ENCODE measurements at places on chromosomes 2 and 18.
A peak's percentile ranks its signal among the peaks of the same experiment; 100 is the strongest.

DNA sequence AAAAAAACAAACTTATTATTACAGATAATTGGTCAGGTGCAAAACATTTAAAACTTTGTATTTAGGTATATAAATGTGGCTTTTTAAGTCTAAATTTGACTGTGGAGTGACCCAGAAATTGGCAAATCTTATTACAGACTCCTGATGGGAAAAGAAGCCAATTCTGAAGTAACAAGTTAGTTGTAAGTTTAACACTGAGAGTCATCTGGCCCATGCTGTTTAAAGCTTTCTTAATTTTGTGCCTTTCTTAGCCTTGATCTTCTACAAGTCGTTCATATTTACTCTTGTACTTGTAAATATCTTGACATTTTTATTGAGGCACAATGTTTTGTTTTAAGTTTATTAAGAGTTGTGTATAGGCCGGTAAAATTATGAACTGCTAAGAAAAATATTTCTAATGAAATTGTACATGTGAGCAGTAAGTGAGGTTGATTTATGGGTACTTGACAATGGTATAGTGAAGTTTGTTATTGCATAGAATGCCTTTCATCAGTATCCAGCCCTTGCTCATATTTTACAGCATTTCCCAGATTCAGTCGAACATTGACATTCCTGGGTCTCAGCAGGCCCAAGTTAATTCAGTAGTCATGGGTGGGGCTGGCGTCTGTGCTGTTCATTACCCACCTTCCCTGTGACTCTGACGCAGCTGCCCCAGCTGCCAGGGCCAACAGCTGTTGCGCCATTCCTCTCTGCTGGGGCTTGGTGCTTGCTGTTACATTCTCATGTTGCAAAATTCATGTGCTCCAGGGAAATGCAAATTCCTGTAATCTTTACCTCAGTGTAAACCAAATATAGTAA, 121.4 kb downstream of the ZNF236 start:
- DNase-seq = no peak

DNA sequence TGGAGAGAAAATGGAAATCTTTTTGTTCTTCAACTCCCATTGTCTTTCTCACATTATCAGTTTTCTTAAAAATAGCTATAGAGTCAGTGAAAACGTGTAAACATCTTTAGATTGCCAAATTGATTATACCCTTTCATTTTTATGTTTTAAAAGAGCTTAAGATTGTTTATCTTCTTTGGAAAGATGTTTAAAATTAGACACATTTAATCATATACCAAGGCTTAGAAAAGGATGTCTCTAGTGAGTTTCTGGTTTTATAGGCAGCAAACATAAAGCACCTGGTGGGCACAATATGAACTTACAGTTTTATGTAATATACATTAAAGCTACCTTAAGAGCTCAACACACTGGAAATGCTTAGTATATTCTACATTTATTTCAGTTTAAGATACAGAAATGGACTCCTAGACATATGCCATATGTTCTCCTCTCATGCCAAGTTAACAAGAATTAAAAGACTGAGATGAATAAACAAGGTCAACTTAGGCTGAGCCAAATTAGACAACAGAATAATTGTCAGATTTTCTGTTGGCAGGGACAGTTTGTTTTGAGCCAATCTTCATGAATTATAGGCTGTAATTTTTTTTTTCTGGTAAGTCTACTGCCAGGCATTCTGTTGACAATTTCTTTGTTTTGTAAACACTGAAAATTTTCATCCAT, 112.7 kb downstream of the OTX1 start:
- DNase-seq = no peak

DNA sequence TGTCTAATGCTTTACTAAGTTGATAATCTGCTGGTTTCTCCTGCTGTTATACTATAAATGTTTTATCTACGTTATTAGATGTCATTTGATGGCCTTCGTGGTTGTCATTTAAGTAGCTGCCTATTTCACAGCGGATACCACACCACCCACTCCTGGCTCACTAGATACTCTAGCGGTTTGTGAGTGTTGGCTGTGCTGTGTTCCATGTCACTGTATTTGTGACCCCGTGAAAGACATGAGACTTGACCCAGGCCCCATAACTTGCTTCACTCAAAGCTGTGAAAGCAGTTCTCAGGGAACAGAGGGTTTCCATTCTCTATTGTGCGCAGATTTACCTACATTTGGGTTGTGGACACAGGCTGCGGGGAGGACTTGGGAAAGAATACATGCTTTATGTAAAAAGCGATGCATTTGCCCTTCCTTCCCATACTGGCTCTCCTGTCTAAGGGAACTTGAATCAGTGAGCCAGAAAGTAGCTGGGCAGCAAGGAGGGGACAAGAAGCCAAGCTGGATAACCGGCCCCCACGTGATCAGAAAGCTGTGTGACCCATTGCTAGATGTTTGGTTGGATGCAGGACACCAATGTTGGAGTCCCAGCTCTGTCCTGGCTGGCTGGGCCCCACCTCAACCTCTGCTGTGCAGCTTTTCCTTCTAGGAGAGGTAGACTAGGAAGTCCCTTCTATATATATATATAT, 52.2 kb downstream of the PLB1 start:
- no peak for DNase-seq

GRCh38 chr18:36340246-36340645, 42.7 kb downstream of the FHOD3 start:
- DNase-seq = no peak

DNA sequence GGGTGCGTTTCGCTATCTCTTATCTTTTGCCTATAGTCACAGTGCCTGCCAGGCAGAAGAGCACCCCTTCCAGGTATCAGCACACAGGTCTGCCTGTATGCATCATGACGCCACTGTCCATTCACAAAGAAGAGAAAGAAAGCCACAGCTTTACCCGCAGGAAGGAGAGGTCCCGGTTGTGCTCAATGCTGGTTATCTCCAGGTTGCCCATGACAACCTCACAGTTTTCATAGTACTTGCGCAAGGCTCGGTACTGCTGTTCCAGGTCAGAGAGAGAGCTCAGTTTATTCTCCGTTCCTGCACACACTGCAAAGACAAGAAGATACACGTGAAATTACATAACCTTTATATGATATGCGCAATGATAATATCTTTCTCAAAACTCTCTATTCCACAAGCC, 414.0 kb downstream of the ERBB4 start:
- no peak for DNase-seq

- DNase-seq = no peak
Observed at GRCh38 chr18:11695736-11696135, 6.7 kb downstream of the GNAL start.

GRCh38 chr2:135043345-135043744, 3.9 kb downstream of the MAP3K19 start:
- DNase-seq = peak; percentile 45

GRCh38 chr2:210548031-210548430, 8.4 kb upstream of the CPS1 start:
- DNase-seq = no peak

GRCh38 chr2:158931572-158931971, 36.9 kb upstream of the TANC1 start:
- DNase-seq = no peak

GRCh38 chr2:8002765-8003393, 679.0 kb upstream of the ID2 start:
- DNase-seq = no peak

DNA sequence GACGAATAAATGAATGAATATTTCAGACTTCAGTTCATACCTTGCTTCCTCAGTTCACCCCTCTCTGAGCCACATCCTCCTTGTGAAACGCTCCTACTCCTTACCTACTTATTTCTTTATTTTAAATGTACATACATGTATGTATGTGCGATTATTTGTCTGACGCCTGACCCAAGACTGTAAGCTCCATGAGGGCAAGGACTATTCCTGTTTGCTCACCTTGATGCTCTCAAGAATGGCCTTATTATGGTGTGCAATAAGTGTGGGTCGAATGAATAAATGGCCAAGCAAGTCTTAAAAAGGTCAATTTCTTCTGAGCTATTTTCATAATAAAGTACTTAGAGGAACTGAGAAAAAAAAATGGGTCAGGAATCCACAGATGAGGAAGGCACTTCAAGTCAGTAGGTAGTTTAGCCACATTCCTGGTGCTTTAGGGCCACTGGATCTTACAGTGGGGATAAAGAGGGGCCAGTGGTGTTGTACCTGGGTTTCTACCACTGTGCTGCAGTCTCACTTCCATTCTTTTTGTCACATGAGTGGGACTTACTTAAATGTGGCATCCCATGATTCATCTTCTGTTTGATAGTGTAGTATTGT, 74.7 kb downstream of the SDC1 start:
- DNase-seq = no peak

DNA sequence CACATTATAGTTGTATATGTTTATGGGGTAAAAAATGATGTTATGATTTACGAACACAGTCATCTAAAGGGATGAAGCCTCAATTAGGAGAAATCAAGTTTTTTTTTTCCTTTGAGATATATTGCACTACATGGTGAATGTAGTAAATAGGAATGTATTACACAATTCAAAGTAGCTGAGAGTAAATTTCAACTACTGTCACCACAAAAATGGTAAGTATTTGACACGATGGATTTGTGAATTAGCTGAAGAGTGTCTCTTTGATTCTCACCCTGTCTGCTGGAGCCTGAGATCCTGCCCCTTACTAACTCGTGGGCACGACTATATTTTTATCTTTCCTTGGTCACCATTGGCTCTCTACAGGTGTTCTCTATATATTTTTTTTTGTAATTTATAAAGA, 540.4 kb upstream of the DSEL start:
- DNase-seq = no peak

- no peak for DNase-seq
Observed at GRCh38 chr2:216568576-216568975, 64.6 kb upstream of the IGFBP2 start.

DNA sequence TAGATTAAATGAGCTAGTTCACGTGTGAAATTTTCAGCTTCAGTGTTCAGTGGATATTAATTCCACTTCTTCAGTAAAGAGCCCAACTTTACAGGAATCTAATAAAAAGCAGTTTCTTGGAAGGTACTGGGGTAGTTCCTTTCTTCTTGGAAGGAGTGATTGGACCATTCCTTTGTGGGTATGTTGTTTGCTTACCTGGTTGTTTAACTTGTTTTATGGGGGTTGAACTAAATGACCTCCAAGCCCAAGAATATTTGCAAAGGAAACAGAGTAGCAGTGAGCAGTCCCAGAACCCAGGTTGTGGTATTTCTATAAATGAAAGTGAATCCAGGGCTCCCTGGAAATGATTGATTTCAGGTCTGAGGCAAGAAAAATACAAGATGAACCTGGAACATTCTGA, 31.4 kb downstream of the KCNJ13 start:
- DNase-seq = no peak

- no peak for DNase-seq
Observed at GRCh38 chr2:239942871-239943311, 82.3 kb downstream of the NDUFA10 start.

DNA sequence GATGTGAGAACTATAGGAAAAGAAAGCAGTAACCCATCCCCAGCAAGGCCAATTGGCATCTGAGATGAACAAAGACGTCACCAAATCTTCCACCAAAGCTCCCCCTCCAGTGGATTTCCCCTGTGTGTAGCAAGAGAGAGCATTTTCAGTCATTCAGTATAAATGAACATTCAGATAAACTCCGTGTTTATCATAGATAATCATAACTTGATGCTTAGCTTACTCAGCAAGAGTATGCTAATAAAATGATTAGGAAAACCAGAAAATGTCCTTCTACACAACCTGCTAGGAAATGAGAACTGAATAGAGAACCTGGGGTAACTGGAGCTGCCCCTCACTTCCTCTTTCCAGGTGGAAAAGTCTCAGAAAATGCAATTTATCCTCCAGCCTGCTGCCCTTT, 198.0 kb upstream of the CCDC150 start:
- DNase-seq = no peak

- DNase-seq = no peak
Observed at GRCh38 chr18:36459786-36460185, 162.3 kb downstream of the FHOD3 start.

DNA sequence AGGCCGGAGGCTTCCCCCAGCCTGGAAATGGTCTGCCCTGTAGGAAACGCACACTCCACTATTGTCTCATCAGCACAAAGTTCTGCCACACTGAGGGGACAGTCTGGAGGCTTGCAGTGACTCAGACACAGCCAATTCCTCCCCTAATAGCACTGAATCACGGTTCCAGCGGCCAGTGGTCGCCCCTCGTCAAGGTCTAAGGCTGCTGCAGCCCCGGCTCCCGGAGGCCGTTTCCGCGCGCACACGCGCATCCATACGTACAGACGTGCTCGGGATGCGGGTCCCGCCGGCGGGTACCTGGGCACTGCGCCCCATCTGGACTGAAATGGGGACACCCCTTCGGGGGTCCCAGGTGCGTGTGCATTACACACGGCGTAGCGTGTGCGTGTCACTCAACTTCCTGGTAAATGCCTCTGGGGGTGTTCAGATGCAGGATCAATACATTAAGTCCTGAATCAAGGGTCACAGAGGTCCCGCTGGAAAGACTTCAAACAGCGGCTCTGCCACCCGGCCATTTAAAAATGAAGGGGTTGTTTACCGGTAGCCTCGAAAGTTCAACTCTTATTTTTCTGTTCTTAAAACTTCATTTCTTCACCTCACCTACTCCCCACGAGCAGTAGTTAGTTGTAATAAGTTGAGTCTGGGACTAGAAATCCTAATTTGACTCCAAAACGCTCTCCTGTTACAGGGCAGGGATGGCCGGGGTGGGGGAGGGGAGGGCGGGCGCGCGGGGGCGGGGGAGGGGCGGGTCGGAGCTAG, 572 bp upstream of the ZNF516 start:
- peak; percentile 33 for DNase-seq

GRCh38 chr2:17877811-17878280, 621 bp upstream of the KCNS3 start:
- no peak for DNase-seq

GRCh38 chr2:75454241-75454620, 106.5 kb downstream of the EVA1A start:
- no peak for DNase-seq

- DNase-seq = no peak
Observed at GRCh38 chr2:46770622-46771021, 145.0 kb downstream of the MCFD2 start.

DNA sequence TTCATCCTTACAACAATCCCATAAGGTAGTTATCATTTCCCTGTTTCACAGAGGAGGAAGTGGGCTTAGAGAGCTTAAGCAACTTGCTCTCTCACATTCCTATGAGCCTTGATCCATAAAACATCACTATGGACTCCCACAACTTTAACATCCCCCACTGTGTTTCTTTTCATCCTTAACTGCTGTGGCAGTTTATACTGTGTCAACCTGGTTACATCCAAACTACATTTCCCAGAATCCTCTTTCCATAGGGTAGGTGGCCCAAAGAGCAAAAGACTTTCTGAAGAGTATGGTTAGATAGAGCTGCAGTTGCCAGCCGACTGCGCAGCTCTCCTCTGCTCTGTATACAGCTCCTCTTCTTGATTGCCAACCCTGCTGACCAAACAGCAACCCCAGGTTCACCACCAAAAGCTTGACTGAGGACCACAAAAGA, 22.5 kb downstream of the MAP3K2 start:
- DNase-seq = no peak

DNA sequence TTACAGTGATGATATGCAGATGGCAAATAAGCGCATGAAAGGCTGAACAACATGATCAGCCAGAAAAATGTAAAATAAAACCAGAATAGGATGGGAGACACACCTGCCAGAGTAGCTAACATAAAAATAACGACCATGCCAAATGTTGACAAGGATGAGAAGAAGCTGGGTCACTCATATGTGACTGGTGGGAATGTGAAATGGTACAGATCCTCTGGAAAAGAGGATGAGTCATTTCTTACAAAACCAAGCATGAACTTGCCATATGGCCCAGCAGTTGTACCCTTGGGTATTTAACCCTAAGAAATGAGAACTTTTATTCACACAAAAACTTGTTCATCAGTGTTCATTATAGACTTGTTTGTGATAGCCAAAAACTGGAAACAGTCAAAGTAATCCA, 143.8 kb downstream of the SH3BP4 start:
- DNase-seq = no peak

All from activated naive CD8-positive, alpha-beta T cell treated with anti-CD3 and anti-CD28 coated beads, Interleukin-2, amount 50 U/mL, for 24 hours (primary cell).